ENCODE measurements at places on chromosomes 2 and 18. TPM values are rescaled to one million over a fixed set of nuclear protein-coding genes. Genes with fewer than 3 reads are reported as not detected.
A peak's percentile ranks its signal among the peaks of the same experiment; 100 is the strongest.

GRCh38 chr18:7608781-7609201 is 41.7 kb downstream of the PTPRM start:
- no peak for DNase-seq
- H3K27me3 ChIP-seq: no peaks in the 10 kb centered on the region
- H3K36me3 ChIP-seq: no peaks in the 10 kb centered on the region
- no peak overlapping the region for H3K4me3 ChIP-seq
- H3K4me1 ChIP-seq: peaks cover 33% of the 10 kb centered on the region

GRCh38 chr18:40250236-40250635 is 1704.8 kb upstream of the PIK3C3 start:
- H3K4me3 ChIP-seq: no peak overlapping the region
- H3K27ac ChIP-seq: no peak overlapping the region
- H3K27me3 ChIP-seq: no peaks in the 10 kb centered on the region
- no peak for DNase-seq
- H3K36me3 ChIP-seq: no peaks in the 10 kb centered on the region

DNA sequence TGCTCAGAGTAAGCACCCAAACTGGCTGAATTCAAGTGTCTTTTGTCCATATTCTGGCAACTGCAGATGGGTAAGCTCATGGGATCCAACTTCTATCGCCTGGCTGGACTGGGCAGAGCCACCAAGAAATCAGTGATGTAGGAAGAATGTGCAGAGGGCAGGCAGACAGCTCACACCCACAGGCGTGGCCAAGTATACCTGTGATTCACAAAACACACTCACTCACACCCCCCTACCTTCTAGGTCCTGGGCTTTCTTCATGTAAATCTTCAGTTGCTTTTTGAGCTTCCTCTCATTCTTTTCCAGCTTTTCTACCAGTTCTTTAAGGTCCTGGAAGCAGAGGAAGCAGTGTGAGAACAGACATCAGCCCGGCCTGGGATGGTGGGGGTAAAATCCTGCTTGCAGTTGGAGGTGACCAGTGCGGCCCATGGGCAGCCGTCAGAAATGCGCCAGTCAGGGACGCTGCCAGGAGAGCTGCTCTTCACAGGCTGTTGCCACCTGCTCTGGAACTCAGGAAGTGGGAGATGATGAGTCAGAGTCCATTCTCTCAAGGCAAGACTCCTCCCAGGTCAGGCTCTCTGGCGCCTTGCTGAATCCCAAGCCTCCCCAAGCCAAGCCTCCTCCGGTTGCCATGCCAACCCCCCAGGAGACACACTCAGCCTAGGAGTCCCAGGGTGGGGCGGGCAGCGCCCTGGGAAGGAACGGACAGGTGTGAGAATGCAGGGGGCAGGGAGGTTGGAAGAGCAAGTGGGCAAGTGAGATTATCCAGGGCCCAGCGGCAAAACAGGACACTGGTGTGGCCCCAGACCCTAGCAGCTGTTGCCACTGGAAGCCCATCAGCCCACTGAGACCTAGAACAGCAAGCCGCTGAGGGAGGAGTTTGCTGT is 36.2 kb upstream of the ACAA2 start:
- H3K4me3 ChIP-seq: no peak overlapping the region
- no peaks in the 10 kb centered on the region for H3K27me3 ChIP-seq
- no peaks in the 10 kb centered on the region for H3K36me3 ChIP-seq
- peak overlapping the region; percentile 21 for H3K27ac ChIP-seq

DNA sequence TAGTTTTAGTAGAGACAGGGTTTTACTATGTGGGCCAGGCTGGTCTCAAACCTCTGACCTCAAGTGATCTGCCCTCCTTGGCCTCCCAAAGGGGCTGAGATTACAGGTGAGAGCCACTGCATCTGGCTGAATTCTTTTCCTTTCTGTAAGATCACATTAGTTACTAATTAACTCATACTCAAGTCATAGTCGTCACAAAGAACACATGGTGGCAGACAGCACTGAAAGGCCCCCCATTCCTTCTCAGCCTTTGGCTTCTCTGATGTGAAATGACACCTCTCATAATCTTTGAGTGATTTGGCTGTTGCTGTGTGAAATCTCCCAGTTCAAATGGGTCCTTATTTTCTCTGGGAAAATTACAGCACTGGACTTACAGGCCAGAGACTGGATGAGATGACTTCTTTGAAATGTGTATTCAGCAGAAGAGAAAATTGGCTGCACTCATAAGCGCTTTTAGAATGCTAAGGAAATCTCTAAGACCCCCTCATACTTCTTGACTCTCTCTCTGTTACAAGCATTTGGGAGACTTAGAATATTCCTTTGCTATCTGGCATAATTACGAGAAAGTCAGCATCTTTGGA is 764.8 kb downstream of the RNF144A start:
- H3K4me3 ChIP-seq: no peak overlapping the region
- H3K4me1 ChIP-seq: no peaks in the 10 kb centered on the region
- H3K27me3 ChIP-seq: no peaks in the 10 kb centered on the region
- no peaks in the 10 kb centered on the region for H3K36me3 ChIP-seq
- H3K27ac ChIP-seq: no peak overlapping the region

DNA sequence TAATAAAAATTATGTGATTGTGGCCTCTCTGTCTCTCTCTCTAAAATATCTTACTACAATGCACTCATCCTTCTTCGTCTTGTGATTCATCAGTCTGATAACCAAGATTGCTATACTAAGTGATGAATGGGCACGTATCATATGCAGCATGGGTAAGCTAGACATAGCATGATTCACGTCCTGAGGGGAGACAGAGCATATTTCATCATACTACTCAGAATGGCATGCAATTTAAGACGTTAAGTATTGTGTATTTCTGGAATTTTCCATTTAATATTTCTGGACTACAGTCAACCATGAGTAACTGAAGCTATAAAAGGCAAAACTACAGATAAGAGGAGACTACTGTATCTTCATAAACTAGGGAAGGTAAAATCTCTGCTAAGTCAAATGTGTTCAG is 97.0 kb upstream of the CD226 start:
- peaks cover 4% of the 10 kb centered on the region for H3K36me3 ChIP-seq
- H3K4me3 ChIP-seq: no peak overlapping the region
- H3K27me3 ChIP-seq: no peaks in the 10 kb centered on the region
- no peak for DNase-seq

- DNase-seq: no peak
- H3K4me1 ChIP-seq: peaks cover 13% of the 10 kb centered on the region
- H3K4me3 ChIP-seq: no peak overlapping the region
- peaks cover 44% of the 10 kb centered on the region for H3K27me3 ChIP-seq
Observed at GRCh38 chr2:29278966-29279365, 163.8 kb downstream of the CLIP4 start.

DNA sequence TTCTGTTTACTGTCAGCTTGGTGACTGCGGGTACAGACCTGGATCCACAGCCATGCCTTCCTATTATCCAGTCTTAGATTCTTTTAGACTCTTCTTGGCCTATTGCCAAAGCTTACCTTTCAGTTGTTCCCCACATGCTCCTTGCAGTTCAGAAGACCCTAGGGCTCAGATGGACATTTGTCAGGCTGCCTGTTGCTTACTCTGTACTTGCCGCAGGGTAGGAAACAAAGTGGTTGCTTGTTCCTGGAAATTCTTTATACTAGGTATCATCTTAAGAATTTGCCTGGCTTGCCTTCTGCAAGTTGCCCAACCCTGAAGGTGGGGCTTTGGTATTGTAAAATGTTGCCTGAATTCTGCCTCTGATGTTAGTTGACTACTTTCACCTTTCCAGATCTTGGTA is 24.4 kb downstream of the CD28 start:
- H3K4me1 ChIP-seq: peaks cover 5% of the 10 kb centered on the region
- H3K36me3 ChIP-seq: no peaks in the 10 kb centered on the region
- no peak overlapping the region for H3K4me3 ChIP-seq
- H3K27me3 ChIP-seq: no peaks in the 10 kb centered on the region
- DNase-seq: no peak

- no peak for DNase-seq
- H3K27me3 ChIP-seq: peaks cover 8% of the 10 kb centered on the region
- H3K4me1 ChIP-seq: no peaks in the 10 kb centered on the region
- no peaks in the 10 kb centered on the region for H3K36me3 ChIP-seq
Observed at GRCh38 chr2:227376656-227377396, 2.3 kb downstream of the TM4SF20 start.

DNA sequence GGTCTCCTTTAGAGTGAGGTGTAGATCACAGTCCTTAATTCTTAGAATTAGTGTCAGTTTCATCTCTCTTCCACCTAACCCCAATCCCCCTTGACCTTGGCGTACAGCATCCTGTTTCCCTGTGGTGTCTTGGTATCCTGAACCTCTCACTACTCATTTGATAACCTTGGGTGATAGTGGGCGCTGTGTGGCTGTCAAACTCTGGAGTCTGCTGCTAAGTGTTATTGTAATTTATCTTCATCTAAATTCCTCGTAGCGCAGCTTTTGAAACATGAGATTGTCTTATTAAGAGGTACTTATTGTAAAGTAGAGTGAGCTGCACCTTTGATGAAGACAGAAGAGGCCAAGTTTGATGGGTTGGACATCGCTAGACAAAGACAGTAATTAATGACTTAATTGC is 222.6 kb upstream of the SPRED2 start:
- no peak for DNase-seq
- no peaks in the 10 kb centered on the region for H3K4me1 ChIP-seq
- no peak overlapping the region for H3K4me3 ChIP-seq
- H3K27me3 ChIP-seq: peaks cover 25% of the 10 kb centered on the region
- H3K36me3 ChIP-seq: no peaks in the 10 kb centered on the region
- no peak overlapping the region for H3K27ac ChIP-seq

GRCh38 chr2:174682007-174682577 is 82.2 kb downstream of the CHRNA1 start:
- H3K27me3 ChIP-seq: peaks cover 2% of the 10 kb centered on the region
- no peak for DNase-seq
- H3K36me3 ChIP-seq: no peaks in the 10 kb centered on the region
- peak overlapping the region; percentile 83 for H3K4me3 ChIP-seq
- peak overlapping the region; percentile 86 for H3K27ac ChIP-seq
- H3K4me1 ChIP-seq: peaks cover 46% of the 10 kb centered on the region

DNA sequence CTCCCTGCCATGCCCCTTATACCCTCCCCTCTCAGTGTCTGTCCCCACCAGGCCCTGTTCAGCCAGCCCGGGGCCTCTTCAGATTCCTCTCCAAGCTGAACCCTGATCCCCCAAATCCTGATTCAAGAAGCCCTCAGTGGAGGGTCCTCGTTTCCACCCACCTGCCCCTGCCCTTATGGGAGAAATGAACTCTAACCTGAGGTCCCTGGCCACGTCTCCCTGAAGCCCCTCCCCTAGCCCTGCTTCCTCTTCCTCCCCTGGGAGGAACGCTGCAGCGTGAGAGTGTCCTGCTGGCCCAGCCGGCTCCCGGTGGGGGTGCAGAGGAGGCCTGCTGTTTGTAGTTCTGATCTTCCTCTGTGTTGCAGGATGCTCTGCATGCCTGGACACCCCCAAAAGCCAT is 56.7 kb upstream of the GLI2 start:
- H3K36me3 ChIP-seq: no peaks in the 10 kb centered on the region
- H3K4me1 ChIP-seq: peaks cover 5% of the 10 kb centered on the region
- H3K27me3 ChIP-seq: peaks cover 43% of the 10 kb centered on the region
- H3K27ac ChIP-seq: no peak overlapping the region
- DNase-seq: no peak
- H3K4me3 ChIP-seq: no peak overlapping the region

DNA sequence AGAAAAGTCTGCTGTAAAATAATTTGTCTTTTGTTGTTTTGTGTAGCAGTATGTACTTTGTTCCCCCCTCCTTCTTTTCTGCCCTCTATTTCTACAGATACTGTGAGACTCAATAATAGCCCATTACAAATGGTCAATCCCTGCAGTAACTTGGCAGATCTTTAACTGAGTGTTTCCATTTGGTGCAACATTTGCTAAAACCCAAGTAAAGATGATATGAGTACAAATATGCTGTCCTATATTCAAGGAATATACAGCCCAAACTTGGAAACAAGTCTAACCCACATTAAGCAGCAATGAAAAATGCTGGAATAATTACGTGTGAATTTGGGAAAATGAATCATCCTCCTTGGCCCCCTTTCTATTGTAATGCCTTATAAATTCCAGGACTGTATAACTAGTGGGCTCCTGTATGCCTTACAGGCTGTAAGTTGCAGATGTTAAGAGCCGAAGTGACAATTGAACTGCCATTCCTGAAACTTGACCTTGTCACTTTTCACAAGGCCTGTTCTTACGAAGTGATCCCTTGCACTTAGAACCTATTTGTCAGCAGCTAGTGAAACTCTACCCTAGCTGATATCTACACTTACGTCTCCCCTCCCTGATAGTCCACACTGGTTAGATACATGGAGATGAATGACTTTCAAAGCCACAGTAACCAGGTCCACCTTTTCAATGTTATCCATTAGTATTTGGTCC is 104.9 kb downstream of the IRS1 start:
- peaks cover 5% of the 10 kb centered on the region for H3K4me1 ChIP-seq
- no peak overlapping the region for H3K4me3 ChIP-seq
- no peaks in the 10 kb centered on the region for H3K36me3 ChIP-seq

GPR35 gene
- 2.5 TPM for total RNA-seq

RTP5 gene
- total RNA-seq: not detected

CDK15 gene
- total RNA-seq: 0.70 TPM

TAF1B gene
- total RNA-seq: 25.9 TPM

PIEZO2 gene
- total RNA-seq: 139 TPM

SERPINB13 gene
- total RNA-seq: not detected

HS6ST1 gene
- 42.6 TPM for total RNA-seq

Measured in osteocyte (in vitro differentiated cells).